Dermis blood vessel endothelial cell (primary cell): ENCODE measurements at places on chromosomes 3 and 15. TPM values are rescaled to one million over a fixed set of nuclear protein-coding genes. Genes with fewer than 3 reads are reported as not detected.
A peak's percentile ranks its signal among the peaks of the same experiment; 100 is the strongest.

DNA sequence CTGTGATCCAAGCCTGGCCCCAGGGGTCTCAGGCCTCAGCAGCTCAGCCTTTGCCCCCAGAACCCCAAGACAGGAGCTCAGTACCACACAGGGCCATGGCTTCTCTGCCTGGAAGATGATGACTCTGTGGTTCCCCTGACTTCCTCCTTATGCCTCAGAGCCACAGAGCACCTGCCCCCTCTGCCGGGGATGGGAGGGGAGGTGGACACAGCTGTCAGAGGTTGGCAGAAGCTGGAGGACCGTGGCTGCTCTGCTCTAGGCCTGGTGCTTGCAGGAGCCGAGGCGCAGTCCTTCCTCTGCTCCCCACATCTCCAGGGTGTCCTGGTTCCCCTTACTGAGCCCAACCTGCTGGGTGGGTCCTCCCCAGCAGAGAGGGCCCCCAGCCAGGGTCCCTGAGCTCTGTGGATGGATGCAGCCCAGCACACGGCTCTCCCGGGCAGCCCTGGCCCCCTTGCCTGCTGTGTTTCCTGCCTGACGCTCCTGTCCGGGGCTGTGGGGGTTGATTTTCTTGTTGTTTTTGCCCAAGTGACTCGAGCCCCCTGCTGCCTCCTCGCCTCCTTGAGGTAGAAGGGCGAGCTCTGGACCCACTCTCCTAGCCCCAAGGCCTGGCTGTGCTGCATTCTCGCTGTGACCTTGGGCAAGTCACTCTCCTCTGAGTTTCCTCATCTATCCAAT is 36.6 kb downstream of the PSTPIP1 start:
- DNase-seq: peak; percentile 19

- DNase-seq: no peak
Measured at GRCh38 chr3:32431481-32431880, 39.8 kb downstream of the CMTM7 start.

GRCh38 chr3:76824658-76825240 is 215.2 kb upstream of the ROBO2 start:
- DNase-seq: no peak

The FRMD4B gene
- 112 and 117 TPM in 2 replicates for total RNA-seq

GRCh38 chr15:78418686-78419085 is 19.3 kb upstream of the IREB2 start:
- no peak for DNase-seq

DNA sequence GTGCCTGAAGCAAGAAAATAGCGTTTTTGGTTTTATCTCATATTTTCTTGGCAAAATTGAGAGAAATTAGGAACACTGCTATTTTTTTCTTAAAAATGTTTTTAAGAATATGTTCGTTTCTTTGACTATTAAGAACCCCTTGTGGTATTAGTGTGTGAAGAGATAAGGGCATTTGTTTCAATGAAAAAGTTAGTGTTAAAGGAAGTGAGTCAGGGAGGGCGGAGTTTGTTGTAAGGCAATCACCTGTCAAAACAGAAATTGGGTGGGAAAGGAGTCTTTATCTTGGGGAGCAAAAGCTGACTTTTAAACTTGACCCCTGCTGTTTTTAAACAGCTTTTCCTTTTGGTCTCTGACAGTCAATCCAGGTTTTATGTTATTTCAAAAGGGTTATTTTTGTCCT is 4.2 kb downstream of the RAP2B start:
- peak; percentile 71 for DNase-seq

GRCh38 chr15:85047271-85047948 is 65.8 kb downstream of the PDE8A start:
- DNase-seq: peak; percentile 98

DNA sequence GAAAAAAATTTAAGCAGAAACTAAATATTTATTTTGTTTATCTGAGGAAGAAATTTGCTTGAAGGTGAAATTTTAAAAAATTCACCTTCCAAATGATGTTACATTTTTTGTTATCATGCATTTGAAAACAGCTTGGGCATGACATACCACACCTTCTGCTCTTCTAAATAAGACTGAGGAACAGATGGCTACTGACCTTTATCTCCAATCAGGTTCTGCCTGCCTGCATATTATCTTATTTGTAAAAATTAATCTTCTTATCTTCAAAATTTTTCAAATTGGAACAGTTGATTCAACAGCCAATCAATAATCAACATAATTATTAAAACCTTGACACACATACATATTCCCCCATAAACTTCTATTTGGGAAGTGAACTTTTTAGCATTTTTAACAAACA is 641.8 kb upstream of the ZNF385D start:
- DNase-seq: no peak

The SEMA3F gene
- total RNA-seq: 44.6 and 79.4 TPM in 2 replicates

The FAM81A gene
- 0.47 TPM in 1 of 2 replicates, not detected in the other for total RNA-seq

The CORO2B gene
- total RNA-seq: 1.0 and 1.4 TPM in 2 replicates

DNA sequence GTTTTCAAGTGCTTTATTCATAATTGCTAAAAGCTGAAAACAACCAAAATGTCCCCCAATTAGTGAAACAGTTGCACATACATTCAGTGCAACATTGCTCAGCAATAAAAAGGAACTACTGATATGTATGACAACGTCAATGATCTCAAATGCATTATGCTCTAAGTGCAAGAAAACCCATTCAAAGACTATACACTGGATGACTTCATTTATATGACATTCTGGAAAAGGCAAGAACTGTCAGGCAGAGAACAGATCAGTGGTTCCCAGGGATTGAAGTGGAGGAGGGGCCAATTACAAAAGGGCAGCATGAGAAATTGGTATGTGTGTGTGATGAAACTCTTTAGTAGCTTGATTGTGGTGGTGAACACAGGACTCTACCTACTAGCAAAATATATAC is 585.6 kb downstream of the TBL1XR1 start:
- DNase-seq: no peak

The LSAMP gene
- total RNA-seq: not detected in 2 replicates

The ZNF774 gene
- total RNA-seq: 1.4 and 2.2 TPM in 2 replicates

DNA sequence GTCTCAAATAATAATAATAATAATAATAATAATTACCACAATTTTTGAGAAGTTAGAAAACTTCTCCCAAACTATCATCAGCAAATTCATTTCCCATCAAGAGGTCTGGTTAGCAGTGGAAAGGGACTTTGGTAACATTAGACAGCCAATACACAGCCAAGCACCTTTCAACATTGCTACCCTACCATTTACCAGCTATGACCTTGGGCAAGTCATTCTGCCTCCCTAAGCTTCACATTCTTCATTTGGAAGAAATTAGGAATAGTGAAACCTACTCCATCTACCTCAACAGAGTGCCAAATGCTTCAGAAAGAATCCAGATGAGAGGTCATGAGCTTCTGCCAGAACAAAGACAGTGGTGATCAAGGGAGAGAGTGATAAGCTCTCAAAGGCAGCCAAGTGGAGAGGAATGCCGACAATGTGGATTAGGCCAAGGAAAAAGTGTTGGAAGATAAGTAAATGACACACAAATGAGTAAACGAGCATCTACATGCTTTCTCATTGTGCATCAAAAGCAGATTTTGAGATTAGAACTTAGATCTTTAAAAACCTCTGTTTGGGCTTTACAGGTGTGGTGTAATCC is 42.9 kb upstream of the LPP start:
- DNase-seq: no peak

- DNase-seq: peak; percentile 82
Measured at GRCh38 chr15:98850961-98851572, 156.5 kb downstream of the PGPEP1L start.

DNA sequence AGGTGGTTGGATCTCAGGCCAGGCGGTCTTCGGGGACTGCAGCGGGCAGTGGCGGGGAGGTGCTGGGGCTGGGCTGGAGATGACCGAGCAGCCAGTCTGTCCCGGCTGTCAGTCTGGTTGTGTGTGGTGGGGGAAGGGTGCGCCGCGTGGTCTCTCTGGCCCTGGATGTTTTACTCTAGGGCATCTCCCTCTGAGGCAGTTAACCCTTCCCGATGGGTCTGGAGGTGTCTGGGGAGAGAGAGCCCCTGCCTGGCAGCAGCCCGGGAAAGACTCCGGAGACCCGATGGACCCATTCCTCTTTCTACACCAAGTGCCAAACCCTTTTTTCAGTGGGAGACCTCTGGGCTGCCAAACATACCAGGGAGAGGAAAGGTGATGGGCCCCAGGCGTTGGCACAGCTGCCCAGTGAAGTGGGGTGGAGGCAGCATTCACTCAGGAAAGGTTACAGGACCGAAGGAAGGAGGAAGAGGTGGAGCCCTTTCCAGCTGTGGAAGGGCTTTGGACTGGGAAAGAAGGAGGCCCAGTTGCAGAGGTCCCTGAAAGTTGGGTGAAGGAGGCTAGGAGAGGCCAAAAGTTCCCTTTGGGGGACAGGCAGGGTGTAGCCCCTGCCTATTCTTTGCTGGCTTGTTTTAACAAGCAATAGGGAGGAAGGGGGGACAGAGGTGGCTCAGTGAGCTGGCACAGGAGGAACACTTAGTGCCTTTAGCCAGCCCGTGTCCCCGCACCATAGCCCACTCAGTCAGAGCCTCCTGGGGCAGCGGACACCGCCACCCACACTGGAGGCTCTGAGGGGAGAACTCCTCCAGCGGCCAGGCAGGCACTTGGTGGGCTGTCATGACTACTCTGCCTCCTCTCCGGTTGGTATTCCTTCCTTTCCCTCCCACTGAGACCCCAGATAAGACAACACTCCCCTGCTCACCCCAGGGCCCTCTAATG is 2.7 kb upstream of the BAHD1 start:
- no peak for DNase-seq

GRCh38 chr15:58864602-58865424 is 68.7 kb downstream of the SLTM start:
- DNase-seq: peak; percentile 10
